ENCODE measurements at places on chromosomes 13 and 19.

- DNase-seq: no peak
Observed at GRCh38 chr13:75636436-75637180, 478 bp downstream of the LMO7 start.

DNA sequence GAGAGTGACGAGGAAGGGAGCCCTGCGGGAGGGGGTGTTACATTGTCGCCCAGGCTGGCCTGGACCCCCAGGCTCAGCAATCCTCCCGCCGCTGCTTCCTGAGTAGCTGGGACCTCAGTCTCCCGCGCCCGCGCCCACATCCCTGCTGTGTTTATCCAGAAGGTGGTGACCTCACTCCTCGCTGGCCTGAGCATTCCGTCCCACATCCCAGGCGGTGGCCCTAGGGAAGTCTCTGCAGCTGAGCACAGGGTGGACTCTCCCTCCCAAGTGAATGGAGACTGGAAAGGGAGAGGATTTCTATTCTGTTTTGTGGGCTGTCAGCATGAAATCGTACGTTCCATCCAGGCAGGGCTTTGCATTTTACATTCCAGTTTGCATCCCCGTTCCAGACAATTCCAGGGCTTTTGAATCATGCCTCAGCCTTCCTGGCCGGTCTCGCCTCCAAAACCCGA, 401 bp upstream of the ZNF765 start:
- no peak for DNase-seq

- DNase-seq: no peak
Observed at GRCh38 chr19:17302391-17303166, 646 bp downstream of the ABHD8 start.

DNA sequence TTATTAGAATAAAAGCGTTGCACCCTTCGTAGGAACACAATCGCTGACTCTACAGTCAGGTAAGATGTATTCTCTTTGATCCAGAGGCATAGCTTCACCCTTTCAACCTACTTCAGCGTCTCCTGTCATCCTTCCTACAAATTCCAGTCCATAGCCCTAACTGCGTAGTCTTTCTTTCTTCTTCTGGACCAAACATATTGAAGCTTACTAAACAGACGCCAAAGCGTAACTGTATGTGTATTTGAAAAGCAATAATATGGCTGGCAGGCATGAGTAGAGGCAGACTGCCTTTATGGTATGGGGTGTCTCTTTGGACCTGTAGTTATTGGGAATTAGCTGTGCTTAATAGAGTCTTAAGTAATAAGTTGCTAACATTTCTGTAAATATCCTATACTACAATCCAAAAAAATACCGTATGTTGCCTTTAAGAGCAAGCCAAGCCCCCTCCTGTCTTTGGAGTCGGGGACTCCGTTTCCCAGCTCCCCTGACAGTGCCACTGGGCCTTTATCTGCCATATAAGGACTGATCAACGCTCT, 392 bp upstream of the ZNF548 start:
- peak; percentile 17 for DNase-seq

- DNase-seq: no peak
Observed at GRCh38 chr13:37273836-37274235, 168.4 kb upstream of the CSNK1A1L start.

DNA sequence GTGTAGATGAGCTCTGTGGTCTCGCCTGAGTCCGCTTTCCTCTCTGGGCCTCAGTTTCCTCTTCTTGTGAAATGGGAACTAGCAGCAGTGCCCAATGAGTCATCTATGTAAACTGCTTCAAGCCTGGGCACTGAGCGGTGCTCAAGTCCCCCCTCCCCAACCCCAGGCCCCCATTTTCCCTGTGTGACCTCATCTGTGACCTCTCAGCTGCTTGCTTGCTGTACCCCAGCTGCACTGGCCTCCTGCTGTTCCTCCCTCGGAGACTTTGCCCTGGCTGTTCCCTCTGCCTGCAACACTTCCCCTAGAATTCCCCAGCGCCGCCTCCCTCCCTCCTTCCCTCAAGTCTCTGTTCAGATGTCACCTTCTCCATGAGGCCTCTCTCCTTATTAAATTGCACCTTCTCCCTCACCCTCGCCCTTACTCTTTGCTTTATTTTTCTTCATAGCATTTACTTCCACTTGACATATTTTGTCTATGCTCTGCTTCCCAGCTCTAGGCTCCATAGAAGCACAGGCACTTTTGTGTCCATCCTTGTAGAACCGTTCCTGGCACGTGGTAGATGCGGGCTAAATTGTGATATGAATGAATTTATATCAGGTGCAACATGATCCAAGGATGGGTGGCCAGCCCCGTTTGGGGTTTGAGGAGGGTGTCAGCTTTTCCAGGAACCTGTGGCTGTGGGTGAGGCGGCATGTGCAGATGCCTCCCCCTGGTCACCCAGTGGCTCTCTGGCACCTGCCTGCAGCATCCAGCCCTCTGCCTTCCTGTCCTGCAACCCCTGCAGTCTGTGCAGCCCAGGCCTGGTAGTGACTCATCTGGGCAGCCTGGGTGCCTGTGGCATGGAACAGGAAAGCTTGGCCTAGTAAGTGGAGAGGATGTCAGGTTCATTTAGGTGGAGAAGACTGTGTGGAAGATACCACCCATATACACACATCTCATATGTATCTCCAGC, 26.3 kb downstream of the SIPA1L3 start:
- no peak for DNase-seq

DNA sequence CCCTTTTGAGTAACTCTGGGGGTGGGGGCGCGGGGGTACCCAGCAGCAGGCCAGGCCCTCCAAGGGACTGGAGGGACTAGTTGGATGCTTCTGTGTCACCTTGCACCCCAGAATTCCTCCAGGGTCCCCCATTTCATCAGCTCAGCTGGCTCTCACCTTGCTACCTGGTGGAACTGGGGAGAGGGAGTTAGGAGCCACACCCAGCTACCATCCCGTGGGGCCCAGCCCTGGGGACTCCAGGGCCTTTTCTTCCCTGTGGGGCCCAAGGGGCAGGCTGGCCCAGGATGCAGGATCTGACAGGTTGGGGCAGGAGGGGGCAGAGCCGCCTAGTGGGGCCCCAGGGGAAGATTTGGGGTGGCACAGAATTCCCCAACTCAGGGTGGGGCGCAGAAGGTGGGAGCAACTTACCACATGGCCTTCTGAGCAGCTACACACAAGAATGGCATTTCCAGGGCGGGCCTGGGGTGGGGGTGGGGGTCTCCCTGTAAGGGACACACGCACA, 32.8 kb upstream of the NANOS3 start:
- no peak for DNase-seq

- no peak for DNase-seq
Observed at GRCh38 chr19:3433313-3433712, 47.0 kb downstream of the SMIM24 start.

DNA sequence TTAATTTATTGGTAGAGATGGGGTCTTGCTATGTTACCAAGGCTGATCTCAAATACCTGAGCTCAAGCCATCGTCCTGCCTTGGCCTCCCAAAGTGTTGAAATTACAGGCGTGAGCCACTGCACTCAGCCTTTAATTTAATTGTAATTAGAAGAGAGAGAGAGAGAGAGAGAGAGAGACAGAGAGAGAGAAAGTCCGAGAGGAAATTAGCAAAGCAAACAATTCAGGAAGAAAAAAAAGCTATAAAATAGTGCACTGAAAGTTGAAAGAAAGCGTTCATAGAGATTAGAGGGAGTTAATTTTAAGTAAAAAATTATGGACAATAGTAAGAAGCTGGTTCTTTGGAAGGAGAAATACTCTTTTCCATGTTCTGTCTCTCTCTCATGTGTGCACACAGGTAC, 7.0 kb downstream of the GPR32 start:
- no peak for DNase-seq

DNA sequence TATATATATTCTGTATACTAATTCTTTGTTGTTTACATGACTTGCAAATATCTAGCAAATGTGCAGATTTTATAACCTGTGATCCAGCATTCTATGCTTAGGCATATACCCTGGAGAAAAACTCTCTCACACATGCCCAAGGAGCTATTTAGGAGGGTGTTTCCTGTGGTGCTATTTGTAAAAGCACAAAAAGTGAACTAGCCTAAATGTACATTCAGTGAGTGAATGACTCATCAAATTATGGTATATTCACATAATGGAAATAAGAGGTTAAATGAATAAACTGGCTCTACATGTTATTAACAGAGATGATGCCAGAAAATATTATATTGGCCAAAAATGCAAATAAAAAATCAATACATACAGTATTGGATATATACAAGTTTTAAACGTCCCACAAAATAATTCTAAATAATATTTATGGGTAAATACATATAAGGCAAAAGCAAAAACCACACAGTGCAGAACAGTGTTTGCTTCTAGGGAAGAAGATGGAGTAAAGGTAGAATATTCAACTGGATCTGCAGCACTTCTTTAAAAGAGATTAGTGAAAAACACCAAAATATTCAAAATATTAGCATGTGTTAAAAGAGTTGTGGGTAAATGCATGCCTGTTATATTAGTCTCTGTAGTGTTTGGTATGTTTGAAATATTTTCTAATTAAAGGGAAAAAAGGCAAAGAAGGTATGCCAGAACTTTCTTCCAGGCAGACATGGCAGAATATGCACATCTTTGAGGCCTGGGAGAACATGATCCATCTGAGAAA, 344.7 kb downstream of the KLF5 start:
- no peak for DNase-seq

- DNase-seq: no peak
Observed at GRCh38 chr19:1757468-1758230, 4.3 kb downstream of the ONECUT3 start.
